ACHN (cell line): ENCODE measurements at places on chromosomes 6 and 20.
A peak's percentile ranks its signal among the peaks of the same experiment; 100 is the strongest.

DNA sequence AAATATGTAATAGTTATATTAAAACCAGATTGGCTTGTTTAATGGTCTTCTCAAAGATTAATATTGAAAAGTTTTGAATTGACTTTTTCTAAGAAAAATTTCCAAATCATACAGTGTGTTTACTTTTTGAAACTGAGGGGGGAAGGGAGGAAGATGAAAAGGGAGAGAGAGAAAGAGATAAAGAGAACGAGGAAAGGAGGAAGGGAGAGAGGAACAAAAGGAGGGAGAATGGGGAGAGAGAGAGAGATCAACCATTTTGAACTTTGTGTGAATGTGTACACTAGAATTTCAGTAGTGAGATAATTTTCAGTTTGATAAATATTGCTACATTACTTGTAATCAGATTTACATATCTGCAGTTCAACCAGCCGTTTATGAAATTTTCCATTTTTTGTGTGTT, 124.5 kb downstream of the EPHA7 start:
- DNase-seq, result no peak

DNA sequence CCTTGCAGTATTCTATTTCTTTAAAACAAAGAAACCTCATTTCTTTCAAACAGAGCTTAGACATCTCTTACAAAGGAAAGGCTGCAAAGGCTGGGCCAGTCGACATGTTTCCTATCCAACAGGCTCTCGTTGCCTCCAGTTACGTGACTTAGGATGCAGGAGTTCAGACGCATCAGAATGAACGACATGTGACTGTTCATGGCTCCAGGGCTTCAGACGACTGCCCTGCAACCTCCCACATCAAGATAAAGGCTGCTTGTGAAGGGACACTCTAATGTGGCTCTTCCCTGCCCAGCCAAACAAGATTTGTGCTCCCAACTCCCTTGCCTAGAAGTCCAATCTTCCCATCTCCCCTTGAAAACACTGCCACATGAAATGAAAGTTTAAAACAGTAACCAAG, 14.3 kb upstream of the NEDD9 start:
- no peak for DNase-seq

GRCh38 chr6:45476341-45476740, 98.6 kb upstream of the SUPT3H start:
- no peak for DNase-seq

- DNase-seq, result no peak
These were observed 7.6 kb upstream of the CCN2 start for GRCh38 chr6:131958542-131959470.

DNA sequence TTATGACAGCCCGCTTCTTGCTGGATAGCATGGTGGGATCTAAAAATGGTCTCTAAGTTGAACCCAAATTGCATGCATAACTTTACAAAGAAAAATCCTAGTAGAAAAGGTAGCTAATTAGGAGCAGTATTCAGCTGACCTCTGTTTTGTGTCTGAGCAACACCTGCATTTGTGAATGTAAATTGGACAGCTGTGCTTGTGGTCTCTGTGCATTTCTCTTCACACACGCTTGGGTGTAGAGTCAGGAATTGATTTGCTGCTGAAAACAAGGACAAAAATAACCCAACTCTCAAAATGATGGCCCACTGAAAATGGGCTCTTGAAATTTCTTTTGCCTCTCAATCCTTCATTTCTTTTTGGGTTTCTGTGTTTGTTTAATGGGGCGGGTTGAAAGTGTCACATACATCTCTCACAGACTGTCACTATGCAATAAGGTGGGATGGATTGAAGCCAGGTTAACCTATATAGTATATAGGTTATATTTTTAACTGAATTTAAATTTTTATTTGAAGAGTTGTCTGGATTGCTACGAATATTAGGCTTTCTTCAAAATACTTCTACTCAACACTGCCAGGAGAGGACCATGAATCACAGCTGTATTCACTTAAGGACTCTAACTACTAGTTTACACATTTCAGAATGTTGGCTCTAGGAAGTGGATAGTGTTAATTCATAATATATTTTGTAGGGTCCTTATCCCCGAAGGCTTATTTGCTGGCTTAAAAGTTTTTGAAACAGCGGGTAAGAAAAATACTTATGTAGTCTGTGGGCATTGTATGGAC, 46.5 kb downstream of the SOBP start:
- DNase-seq, result no peak

DNA sequence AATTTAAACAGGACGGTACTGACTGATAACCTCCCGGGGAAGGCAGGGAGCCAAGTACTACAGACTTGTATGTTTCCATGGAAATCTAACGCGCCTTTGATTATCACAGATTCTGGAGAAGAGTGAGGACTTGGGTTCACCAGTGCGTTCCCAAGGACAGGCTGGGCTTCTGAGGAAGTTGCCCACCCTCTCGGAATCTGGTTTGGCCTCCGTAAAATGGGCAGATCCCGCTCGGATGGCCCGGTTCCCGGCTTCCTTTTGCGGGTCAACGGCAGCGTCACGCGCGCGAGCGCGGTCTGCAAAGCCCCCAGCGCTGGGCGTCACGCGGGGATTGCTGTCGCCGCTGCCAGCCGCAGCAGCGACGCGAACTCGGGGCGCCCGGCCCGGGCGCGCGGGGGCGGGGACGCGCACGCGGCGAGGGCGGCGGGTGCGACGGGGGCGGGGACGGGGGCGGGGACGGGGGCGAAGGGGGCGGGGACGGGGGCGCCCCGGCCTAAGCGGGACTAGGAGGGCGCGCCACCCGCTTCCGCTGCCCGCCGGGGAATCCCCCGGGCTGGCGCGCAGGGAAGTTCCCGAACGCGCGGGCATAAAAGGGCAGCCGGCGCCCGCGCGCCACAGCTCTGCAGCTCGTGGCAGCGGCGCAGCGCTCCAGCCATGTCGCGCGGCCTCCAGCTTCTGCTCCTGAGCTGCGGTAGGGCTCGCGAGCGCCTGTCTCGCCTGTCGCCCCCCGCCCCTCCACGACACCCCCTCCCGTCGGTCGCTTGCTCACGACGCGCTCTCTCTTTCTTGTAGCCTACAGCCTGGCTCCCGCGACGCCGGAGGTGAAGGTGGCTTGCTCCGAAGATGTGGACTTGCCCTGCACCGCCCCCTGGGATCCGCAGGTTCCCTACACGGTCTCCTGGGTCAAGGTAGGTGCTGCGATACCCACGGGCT, at the start of gene CD83:
CD83 (plus strand) TSS at position 615 of the 933 bp plus-strand sequence; CDS start at position 655, 40 bp downstream.
- DNase-seq, result peak; percentile 57

DNA sequence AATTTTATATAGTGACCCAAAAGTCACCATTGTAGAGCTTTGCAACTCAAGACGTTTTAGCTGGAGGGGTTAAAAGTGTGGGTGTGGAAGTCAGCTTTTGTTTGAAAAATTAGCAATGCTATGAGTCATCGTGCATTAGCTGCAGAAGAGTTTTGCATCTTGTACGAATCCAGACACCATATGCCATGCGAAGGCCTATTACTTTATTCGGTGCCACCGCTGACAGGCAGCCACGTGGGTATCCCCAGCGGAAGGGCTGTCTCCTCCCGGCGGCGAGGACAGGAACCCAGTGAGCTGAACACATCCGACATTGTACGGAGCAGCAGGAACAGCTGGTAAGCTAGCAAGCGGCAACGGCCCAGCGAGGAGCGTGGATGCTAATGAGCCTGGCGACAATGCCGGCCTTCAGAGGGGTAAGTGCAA, 84.4 kb downstream of the INSM1 start:
- no peak for DNase-seq

GRCh38 chr20:53302695-53303412, 290.8 kb downstream of the ZNF217 start:
- DNase-seq, result no peak

- DNase-seq, result no peak
These were observed 179.8 kb upstream of the BMP5 start for GRCh38 chr6:56055081-56055704.

GRCh38 chr6:157967486-157967885, 14.2 kb upstream of the SYNJ2 start:
- DNase-seq, result no peak

DNA sequence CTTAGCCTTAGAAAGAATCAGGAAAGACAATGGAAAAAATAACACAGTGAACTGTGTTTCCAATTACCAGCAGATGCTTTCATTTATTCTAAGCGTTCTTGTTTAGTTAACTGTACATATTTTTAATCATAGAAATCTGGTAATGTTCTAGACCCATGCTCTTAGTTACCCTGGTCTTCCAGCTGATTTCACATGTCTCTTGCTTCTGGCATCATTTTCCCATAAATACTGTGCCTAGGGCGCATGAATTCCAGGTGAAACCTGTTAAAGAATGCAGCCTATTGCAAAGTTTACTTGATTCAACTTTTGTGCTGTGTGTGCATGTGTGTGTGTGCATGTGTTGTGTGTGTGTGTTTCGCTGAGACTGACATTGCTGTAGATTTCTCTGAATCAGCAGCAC, 178.6 kb downstream of the PDE7B start:
- DNase-seq, result no peak

- DNase-seq, result no peak
These were observed 53.2 kb downstream of the FAM8A1 start for GRCh38 chr6:17653198-17653882.

DNA sequence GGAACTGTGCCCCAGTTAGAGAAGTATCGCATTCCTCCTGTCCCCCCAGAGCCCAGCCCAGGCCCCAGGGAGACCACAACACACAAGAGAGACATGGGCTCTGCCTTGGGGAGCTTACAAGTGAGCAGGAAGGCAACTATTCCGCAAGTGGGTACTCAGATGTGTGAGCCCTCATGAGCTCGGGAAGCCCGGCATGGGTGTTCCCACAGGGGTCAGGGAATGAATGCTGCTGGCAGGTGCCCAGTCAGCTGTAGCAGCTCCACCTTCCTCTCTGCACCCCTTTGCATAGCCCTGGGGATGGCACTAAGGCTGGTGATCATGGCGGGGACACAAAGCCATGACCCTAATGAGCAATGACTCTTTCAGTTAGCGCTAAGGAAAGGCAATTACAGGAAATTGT, 194.1 kb downstream of the SYNDIG1 start:
- DNase-seq, result no peak

DNA sequence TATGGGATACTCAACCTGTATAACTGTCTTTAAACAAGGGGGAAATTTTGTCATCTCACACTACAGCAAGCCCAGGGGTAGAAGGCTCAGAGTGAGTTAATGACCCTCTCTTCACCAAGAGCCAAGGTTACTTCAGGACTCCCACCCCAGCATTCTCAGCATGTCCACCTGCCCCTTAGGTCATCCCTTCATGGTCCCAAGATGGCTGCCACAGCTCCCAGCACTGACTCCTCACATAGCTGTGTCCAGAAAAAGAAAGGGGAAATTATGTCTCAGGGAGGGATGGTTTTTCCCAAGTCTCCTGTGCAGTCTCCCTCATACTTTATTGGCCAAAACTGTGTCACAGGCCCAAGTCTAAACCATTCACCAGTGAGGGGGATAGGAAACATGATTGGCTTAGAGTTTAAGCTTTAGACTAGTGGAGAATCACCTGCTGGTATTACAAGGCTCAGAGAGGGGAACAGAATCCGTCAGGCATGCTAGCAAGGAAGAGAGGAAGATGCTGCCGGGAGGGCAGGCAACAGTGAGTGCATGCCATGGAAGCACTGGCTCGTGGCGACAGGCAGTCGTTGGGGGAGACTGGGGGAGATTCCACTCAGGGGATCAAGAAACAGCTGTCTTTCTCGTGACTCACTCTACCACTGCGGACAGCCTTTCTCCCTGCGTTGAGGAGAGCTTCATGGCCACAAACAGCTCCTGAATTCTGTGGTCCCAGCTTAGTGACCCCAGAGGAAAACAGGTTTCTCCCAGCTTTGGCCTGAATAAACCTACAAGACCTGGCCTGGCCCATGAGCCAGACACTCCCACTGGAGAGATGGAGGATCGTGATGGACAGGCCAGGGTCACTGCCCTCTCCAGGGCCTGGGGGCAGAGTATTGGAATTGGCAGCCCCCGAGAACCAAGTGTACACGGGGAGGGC, 37.2 kb downstream of the HM13 start:
- DNase-seq, result peak; percentile 96

- DNase-seq, result no peak
These were observed 197.8 kb downstream of the OGFRL1 start for GRCh38 chr6:71486461-71486860.

DNA sequence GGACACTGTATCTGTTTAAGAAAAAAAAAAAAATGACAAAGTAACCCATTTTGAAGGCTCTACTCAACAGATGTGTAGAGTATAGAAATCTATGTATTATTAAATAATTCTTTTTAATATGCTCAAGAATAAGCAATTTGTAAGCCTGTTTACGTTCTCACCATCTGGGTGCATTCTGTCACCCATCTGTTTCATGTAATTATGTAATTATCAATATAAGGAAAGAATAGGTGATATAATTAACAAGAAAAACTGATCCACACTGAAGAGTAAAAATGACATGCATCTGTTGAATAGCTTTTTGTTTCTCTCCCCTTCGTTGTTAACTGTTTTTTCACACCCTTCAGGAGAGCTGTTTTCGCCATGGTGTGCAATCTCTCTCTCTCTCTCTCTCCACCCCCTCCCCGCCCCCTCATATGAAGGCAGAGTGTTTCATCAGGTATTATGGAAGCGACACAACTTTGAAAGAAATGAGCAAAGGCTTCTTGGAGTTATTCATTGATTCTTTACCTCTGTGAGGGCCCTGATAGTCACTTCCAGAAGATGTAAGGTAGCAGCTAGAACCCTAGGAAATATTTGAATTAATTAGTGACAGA, 154.3 kb upstream of the INSM1 start:
- DNase-seq, result no peak

DNA sequence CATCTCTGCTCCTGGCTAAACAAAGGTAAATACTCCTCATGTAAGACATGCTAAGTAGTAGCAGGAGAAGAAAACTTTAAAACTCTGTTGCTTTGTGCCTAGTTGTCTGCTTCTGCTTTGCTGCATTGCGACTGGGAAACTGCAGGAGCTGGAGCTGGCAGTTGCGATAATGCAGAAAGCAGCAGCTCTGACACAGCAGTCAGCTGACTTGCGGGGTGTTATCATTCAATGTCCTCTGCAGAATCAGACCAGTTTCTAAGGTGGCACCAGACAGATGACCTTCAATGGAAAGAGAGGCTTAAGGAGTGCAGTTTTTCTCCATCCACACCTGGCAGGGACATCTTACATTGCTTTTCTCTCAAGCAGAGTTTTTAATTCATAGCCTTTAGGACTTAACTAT, 69.9 kb upstream of the SOX4 start:
- DNase-seq, result no peak

DNA sequence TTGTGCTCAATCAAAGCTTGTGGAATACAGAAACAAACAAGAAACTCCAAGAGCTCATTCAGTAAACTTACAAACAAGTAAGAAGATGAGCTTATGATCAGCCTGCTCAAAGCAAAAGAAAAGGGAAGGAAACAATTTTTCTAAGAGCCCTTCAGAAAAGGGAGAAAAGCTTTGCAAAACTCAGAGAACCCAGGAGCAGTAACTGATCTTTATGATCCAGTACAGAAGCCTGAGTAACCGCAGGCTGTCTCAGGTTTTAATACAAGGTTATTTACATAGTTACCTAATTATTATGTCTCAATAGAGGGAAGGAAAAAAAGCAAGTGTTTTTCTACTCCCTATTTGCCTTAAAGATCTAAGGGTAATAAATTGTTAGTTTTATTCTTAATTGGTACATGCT, 226.5 kb downstream of the MAFB start:
- no peak for DNase-seq
